Retinal pigment epithelial cell (primary cell): ENCODE measurements at places on chromosomes 1 and 21.
A peak's percentile ranks its signal among the peaks of the same experiment; 100 is the strongest.

DNA sequence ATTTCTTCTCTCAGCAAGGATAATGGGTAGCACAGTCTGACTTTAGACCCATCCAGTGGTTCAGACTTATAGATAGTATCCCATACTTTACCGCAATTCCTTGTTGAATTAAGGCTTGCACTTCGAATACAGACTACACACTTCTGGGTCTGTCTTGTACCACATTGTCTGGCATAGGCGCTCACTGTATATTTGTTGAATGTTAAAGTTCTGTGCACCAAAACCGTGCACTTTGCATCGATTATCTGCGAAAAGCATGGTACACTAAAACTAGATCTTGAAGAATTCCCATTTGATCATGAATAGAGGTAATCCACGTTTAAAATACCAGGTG, 556 bp upstream of the RYR2 start:
- no peak for DNase-seq

GRCh38 chr1:11488966-11489625, 10.1 kb downstream of the DISP3 start:
- DNase-seq = no peak

- DNase-seq = no peak
Observed at GRCh38 chr1:167440776-167441175, 77.6 kb downstream of the CD247 start.

- peak; percentile 57 for DNase-seq
Observed at GRCh38 chr21:27429710-27430341, 462.9 kb upstream of the ADAMTS5 start.

DNA sequence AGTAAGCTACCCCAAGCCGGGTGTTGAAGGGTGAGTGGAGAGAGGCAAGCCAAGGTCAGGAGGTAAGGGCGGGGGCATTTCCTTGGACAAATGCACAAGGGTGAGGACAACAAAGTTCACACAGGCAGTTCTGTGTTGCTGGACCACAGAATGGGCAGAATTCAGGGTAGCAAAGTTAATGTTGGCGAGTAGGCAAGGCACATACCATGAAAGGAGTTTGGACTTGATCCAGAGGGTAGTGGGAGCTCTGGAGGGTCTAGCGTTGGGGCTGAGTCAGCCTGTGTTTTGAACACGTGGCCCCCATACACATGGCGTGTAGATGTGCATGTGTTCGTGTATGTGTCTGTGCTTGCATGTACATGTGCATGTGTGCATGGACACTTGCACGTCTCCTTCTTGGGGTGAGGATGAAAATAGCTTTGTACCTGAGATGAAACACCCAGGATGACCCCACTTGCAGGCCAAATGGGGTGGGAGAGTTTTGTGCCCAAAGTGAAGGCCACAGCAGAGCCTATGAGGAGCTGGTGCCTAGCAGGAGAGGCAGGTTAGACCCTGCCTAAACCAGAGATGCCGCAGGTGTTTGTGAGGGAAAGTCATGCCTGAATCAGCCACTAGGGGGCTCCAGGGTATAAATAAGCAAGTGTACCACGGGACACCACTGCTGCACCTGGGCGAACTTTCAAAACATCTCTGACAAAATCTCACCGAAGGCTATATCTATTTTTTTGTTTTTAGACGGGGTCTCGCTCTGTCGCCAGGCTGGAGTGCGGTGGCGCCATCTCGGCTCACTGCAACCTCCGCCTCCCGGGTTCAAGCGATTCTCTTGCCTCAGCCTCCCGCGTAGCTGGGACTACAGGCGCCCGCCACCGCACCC, 21.8 kb downstream of the SLC27A3 start:
- DNase-seq = no peak

DNA sequence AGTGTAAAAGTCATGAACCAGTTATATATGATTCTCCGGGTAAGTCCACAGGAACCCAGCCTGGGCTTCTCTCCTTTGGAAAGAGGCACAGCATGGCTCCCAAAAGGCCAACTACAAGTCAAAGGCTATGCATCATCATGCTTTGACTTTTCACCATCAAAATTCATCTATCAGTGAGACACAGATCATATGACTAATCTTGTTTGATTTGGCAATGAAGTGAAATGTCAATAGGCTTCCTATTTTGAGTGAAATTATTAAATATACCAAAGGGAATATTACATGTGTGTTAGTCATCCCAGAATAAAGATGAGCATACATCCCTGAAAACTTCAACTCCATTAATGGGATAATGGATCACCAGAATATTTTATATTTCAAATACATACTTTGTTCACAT, 83.5 kb upstream of the ADGRL2 start:
- DNase-seq = no peak

- DNase-seq = no peak
Observed at GRCh38 chr1:192832492-192832891, 23.7 kb downstream of the RGS2 start.

DNA sequence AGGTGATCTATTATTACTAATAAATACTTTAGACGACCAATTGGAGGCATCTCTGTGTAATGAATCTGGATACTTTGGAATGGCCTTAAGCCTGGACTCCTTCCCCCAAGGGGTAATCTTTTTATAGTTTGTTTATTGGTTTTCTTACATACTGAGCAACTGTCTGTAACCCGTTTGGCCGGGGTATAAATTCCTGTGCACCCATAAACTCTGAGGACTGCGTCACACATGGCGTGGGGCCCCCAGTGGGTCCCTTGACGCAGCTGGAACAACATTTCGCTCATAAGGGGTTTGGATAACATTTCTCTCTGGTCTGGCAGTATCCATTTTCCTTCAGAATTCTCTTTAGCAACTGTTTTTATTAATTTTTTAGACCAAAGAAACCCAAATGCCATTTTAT, 26.5 kb downstream of the SCCPDH start:
- no peak for DNase-seq

DNA sequence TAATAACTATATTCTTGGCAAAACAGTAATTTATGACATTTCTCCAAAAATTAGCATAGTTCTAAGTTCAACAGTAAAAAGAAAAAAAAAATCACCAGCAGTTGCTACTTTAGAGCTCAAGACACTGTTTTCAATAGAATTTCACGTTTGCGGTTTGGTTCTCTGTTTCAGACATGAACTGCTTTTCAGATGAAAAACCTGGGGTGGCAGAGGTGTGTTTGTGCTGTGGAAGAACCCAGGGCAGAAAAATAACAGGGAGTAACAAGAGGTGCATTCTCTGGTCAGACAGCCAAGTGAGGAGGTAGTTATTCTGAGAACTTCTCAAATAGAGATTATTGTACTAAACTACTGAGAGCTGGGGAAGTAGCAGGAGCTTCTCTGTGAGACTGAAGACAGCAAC, 9.0 kb downstream of the NRAS start:
- DNase-seq = no peak

GRCh38 chr1:7407980-7408770, 362.9 kb upstream of the VAMP3 start:
- DNase-seq = no peak

- DNase-seq = no peak
Observed at GRCh38 chr1:183390561-183390960, 27.6 kb downstream of the NMNAT2 start.

- DNase-seq = no peak
Observed at GRCh38 chr1:218588540-218589172, 243.5 kb downstream of the TGFB2 start.

GRCh38 chr1:212518188-212519054, 85.7 kb downstream of the NENF start:
- DNase-seq = peak; percentile 85

GRCh38 chr1:227896710-227897655, 50.7 kb downstream of the WNT9A start:
- no peak for DNase-seq
